ENCODE measurements at places on chromosomes 4 and X. TPM values are rescaled to one million over a fixed set of nuclear protein-coding genes. Genes with fewer than 3 reads are reported as not detected.
A peak's percentile ranks its signal among the peaks of the same experiment; 100 is the strongest.

DNA sequence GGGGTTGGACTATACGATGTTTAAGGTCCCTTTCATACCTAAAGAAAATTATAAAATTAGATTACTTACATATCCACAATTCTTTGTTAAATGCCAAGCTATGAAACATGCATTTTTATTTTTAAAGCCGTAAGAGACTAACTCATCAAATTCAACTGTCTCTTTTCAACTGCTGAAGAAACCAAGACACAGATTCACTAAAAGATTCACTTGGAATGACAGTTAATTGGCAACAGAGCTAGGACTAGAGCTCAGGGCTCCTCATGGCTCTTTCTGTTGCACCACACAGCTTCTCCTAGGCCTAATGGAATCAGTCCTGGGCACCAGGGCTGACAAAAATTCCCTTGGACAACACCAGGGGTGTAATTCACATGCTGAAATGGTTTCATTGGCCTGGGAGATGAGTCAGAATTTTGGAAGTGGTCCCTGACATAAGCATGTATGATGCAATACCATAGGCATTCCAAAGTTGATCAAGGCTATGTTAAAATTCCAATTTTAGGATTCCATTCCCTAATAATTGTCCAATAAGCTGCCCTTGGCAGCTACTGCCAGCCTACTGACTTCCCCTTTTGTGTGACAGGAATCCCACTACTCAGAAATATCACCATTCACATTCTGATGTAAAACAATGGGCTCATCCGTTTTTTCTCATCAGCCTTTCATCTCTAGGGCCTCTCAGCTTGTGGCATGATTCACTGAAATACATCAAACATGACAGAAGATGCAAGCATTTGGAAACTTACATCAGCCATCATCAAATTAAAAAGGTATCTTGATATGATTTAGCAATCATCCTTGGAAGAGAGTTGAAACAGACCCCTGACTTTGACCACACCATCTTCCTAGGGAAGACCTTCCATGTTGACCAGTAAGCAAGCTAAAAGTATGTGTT lies 54.2 kb downstream of the PLAC1 start:
- no peak for DNase-seq

DNA sequence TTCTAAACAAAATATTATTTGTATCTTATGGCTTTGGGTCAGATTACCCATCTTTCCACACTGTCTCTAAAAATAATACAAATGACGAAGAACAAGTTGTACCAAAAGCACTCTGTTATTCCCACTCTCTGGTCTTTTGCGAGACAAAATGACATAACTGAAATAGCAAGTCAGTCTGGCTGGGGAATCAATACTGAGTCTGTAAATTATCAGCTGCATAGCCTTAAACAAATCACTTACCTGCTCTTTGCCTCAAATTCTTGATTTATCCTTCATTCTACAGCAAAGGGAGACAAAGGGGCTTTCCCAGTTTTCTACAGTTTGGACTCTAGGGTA lies 40.9 kb downstream of the SOWAHB start:
- DNase-seq: no peak

- peak; percentile 46 for DNase-seq
Measured at GRCh38 chrX:137051978-137052642, 18.3 kb upstream of the GPR101 start.

LETM1 gene
- 28.8 TPM for polyA plus RNA-seq
